ENCODE measurements at places on chromosomes 2 and 18.

GRCh38 chr18:35920623-35921022, 51.9 kb upstream of the RMP24 start:
- DNase-seq = no peak

DNA sequence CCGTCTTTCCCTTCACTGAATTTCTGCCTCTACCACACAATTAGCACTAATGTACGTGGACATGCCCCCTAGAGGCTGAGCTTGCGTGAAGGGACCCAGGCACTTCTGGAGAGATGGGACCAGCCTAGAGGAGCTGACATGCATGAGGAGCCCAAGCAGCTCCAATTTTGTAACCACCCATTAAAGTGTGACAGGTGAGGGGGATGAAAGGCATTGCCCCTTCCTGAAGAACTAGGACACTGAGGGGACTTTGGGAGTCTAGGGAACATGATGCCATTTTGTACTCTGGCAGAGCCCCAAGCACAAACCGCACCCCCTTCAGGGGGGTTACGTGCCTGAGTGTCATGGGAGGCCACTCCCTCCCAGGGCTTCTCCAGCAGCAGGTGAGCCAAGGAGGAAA, 63.6 kb downstream of the HNRNPLL start:
- no peak for DNase-seq

DNA sequence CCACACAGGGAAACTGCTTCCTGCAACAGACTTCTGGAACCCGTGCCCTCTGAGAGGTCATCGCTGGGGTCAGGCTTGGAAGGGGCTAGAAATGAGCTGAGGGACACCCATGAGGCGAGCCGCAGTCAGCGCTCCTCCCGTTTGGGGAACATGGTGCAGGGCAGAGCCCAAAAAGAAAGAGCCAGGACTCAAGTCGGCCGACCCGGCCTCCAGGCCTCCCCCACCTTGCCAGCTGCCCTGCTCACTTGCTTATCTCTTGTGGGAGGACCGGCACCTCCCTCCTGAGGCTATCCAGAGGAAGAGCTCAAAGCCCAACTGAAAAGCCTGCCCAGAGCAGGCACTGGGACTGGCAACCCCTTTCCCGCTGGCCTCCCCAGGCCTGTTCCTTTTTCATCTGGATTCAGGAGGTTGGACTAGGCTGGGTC, 43.6 kb downstream of the SCTR start:
- DNase-seq = no peak

GRCh38 chr2:128493880-128494279, 175.2 kb upstream of the HS6ST1 start:
- DNase-seq = no peak

DNA sequence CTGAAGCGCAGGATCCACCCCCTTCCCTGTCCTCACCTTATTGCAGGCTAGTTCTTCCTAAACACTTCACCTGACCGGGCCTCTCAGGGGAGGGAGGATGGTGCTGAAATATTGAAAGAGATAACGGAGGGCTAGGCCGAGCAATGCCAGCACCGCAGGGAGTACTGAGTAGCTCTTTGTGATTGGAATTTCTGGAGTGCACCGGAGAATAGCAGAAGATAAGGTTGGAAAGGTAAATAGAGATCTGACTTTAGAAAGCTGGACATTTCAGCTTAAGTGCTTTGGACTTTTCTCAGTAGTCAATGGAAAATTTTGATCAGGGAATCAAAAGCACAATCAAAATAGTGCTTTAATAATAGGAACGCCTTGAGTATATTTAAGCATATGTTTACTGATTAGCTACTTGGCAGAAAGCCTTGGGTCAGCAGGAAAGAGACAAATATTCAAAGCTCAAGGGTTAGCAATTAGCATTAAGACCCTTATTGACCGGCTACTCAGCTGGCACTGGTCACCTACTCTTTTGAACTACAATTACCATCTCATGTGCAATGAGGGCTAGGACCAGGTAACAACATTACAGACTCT, 142.9 kb upstream of the NDUFV2 start:
- DNase-seq = no peak

GRCh38 chr2:9206991-9207640, 504 bp downstream of the ASAP2 start:
- DNase-seq = peak; percentile 44

DNA sequence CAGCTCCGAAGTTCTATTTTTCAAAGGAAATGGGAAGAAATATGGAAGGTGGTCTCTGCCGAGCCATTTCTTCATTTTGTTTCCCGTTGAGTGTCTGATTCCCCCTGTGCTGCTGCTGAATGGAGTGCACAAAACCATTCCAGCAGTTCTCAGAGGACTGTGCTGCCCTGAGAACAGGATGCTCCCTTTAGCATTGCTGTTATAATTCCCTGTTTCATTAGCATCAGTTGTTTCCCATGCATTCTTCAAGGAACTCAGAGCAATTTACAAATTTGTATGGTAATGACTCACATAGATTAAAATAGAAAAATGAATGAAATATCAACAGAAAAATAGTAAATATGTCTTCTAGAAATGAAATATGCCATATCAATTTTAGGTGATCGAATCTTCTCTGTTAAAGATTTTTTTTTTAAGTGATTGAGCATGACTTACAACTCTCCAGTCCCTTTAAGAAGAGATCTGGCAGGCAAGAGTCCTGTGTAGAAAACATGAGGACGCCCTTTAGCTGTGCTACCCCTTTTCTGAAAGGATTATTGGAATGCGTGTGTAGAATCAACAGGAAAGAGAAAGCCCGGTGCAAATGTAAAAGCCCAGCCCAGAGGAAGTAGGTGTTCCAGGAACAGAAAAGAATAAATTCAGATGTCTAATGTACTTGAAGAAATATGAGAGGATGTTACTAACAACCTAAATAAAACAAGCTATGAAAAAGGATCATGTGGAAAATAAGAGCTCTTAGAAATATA, 118.5 kb downstream of the ATP9B start:
- no peak for DNase-seq

GRCh38 chr2:219440388-219441256, 6.0 kb downstream of the SPEG start:
- no peak for DNase-seq

DNA sequence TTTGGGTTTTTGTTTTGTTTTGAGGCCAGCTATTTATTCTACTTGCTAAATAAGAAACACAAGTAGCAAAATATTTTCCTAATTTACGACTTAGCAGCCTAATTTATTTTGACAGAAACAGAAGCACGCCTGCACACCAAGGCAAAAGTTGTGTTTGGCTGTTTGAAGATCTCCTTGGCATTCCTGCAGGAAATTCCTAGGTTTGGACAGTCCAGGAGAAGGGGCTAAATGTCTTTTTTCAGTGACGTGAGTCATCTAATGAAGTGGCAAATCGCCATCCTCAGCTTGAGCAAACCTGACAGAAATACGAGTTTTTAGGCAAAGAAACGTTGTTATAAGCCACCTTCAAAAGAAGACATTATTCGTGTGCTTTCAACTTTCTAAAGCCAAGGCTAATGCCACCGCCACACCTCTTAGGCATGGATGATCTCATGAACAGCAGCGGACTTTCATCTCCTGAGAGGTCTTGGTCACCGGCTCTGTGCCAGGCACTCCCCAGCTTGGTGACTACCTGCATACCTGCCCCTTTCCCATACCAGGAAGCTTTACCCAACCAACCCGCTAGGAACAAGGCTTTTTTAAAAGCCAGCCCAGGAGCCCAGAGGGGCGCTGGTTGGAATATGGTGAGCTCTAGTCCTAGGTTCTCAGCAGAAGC, 30.9 kb downstream of the STK39 start:
- no peak for DNase-seq

- no peak for DNase-seq
These were observed 15.6 kb downstream of the ARL4C start for GRCh38 chr2:234481301-234481700.

DNA sequence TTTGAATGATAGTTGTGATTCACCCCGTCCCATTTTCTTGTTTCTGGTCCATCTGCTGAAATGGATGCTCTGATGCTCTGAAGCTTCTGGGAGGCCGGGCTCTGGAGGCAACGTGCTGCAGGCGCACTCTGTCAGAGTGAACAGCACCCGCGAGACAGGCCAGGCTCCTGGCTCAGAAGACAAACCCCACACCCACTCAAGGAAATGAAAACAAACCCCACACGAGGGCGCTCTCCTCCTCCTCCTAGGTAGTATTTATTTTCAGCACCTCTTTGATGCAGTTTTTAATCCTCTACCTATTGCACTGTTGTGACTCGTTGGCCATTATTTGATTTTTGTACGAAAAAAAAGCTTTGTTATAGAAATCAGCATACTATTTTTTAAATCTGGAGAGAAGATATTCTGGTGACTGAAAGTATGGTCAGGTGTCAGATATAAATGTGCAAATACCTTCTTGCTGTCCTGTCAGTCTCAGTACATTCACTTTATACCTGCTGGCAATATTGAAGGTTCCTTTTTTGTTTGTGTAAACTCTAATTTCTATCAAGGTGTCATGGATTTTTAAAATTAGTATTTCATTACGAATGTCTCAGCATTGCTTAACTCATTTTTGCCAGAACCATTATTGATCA, 10.3 kb upstream of the CHST10 start:
- DNase-seq = peak; percentile 35

- no peak for DNase-seq
These were observed 35.4 kb downstream of the SLC8A1 start for GRCh38 chr2:40416486-40416885.

DNA sequence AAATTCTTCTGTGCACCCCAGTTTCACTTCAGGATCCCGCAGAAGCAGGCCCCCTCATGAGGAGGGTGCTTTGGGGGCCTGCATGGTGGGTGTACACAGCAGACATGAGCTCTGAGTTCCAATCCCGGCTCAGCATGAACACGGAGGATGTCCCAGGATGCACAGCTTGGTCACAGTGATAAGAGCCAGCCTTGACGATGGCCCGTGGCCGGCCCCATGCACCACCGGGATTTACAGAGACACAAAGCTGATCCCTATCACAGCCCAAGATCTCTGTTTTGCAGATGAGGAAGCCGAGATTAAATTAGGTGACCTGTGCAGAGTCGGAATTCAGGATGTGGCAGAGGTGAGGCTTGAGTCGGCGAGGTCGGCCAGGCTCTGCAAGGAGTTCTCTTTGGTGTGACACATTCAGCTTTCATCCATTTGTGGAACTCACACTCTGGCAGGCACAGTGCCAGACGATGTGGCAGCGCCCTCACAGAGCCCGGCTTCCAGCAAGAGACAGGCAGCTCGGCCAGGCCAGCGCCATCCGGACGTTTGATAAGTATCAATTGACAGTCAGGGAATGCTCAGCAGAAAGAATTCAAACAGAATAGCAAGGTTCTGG, 456.3 kb upstream of the MYT1L start:
- DNase-seq = no peak

GRCh38 chr2:227033471-227034148, 130.4 kb downstream of the COL4A4 start:
- peak; percentile 45 for DNase-seq

- DNase-seq = no peak
These were observed 16.6 kb downstream of the FAM168B start for GRCh38 chr2:131076707-131077106.

- no peak for DNase-seq
These were observed 198.2 kb upstream of the COPS8 start for GRCh38 chr2:236887531-236887930.

DNA sequence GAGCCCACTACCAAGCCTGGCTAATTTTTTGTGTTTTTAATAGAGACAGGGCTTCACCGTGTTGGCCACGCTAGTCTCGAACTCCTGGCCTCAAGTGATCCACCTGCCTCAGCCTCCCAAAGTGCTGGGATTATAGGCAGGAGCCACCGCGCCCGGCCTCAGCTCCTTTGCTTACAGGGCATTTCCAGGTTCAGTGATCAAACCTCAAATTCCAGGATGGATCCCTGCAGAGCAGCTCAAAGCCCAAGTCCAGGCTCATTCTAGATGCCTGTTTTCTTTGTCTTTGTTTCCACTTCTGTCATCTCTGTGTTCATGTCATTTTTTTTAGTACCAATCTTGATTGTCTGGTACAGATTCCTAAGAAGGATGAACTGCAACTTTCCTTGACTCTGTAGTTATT, 41.9 kb downstream of the TNFRSF11A start:
- DNase-seq = no peak
